ENCODE measurements at places on chromosomes 12 and 14.

DNA sequence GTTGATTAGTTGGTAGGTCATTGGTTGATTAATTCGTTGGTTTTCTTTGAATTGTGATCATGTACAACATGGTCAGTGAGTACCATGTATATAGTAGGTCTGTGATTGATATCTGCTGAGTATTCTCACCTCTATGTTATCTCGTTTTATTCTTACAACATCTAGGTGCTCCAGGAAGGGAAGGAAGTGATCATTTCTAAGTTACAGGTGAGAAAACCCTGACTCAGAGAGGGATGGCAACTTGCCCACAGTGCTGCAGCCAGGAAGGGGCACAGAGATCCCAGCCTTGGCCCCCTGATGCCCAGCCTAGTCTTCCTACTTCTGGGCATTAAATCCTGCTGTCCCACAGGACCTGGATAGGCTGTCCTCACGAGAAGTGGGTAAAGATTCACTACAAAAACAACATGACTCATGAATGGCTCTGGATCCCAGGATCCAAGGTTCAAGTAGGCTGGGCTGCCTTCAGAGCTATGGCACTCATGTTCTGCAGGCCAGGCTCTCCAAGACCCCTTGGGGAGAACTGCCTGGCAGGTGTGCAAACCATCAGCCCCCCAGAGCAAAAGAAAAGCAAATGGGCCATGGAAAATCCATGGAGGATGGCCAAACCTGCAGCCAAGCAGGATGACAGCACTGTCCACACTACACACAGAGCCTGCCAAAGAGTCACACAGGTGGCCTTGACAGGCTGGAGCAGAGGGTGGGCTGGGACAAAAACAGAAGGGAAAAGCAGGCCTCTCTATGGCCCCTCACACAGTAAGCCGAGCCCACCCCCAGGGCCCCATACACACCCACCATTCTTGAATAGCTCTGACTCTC is 146.2 kb downstream of the BCL11B start:
- DNase-seq = no peak

DNA sequence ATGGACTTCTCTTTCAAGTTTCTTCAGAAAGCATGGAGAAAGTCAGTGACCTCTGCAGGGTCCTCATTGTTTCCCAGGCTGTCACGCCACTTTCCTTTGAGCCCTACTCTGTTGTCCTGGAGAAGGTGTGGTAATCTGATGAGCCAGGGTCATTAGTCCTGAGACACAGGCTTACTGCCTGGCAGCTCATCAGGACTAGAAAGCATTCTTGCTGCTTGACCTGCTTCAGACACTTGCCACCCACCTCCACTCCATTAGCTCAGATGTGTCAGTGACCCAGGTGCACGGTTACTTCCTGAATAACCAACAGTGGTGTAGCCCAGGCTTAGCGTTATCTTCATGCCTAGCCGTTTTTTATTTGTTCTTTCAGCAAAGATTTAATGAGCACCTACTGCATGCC is 93.9 kb downstream of the FGD4 start:
- no peak for DNase-seq

DNA sequence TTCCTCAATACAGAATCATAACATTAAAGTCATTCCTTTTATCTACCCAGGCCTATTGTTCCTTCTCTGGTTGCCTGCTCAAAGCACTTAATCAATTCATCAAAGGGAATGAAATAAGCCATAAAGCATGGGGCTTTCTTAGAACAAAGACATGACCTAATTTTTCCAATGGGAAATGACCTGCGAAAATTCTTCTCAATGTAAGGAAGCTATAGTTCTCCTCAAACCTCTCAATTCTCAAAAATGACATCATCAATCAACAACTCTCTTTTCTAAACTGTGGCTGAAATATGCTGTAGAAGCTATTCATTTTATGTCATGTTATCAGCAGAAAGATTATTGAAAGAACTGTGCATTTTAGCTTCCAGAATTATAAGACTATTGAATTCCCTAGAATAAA is 116.0 kb upstream of the PTPRR start:
- DNase-seq = no peak

- no peak for DNase-seq
These were observed 834 bp downstream of the COCH start for GRCh38 chr14:30874999-30875787.

DNA sequence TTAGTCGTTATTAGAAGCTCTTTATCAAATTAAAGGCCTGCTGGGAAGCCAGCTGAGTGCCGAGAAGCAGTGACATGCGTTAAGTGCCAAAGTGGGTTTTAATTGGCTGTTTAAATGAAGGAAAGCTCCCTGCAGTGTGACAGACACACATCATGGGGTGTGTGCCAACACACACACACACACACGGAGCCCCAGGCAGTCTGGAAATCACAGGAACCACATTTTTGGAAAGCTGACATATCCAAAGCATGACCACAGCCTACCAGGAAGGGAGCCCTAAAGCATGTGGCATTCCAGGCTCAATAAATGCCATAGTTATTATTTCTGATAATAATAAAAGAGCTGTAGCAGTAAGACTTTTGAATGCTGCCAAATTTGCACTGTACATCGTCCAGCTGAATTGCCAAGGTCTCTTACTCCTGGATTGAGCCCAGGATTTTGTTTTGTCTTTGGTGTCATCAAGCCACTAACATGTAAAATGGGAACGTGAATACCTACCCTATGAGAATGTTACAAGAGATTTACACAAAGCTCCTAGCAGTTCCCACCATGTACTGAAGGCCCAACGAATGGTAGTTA is 135.1 kb downstream of the TMEM30B start:
- no peak for DNase-seq

DNA sequence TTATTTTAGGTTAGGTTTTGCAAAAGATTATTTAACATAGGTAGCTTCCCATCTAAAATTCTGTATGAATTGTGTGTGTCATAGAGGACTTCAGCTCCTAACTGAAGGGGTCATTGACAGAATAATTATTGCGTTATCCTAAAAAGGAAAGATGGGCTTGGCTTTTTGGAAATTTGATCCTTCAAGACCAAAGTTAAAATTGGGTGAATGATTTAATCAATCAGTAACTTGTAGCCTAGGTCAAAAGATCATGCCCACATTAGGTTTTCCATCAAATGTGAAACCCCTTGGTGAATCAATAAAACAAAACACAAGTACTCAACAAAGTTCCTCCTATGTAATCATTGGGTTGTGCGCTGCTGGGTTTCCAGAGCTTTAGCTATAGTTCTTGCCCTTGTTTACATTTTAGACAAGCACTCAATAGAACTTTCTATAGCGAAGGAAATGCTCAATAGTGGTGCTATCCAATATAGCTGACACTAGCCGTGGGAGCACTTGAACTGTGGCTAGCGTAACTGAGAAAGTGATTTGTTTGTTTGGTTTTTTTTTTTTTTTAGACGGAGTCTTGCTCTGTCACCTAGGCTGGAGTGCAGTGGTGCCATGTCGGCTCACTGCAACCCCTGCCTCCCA is 37.6 kb upstream of the ARHGAP5 start:
- no peak for DNase-seq

DNA sequence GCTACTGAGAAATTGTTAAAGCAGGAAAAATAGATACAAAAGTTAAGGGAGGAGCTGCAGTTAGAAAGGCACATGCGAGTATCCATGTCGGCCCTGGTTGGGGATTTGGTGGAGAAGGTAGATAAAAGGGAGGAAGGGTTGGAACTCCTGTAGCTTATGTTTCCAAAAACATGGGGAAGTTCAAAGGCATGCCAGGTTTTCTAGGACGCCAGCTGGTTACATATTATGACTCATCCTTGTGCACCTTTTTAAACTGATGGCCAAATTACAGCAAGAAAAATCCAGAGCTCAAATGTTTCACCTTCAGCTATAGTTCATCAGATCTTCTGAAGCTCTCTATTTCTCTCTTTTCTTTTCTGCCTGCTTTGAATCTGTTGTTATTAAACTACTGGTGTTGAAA is 13.2 kb upstream of the MAP4K5 start:
- DNase-seq = no peak

DNA sequence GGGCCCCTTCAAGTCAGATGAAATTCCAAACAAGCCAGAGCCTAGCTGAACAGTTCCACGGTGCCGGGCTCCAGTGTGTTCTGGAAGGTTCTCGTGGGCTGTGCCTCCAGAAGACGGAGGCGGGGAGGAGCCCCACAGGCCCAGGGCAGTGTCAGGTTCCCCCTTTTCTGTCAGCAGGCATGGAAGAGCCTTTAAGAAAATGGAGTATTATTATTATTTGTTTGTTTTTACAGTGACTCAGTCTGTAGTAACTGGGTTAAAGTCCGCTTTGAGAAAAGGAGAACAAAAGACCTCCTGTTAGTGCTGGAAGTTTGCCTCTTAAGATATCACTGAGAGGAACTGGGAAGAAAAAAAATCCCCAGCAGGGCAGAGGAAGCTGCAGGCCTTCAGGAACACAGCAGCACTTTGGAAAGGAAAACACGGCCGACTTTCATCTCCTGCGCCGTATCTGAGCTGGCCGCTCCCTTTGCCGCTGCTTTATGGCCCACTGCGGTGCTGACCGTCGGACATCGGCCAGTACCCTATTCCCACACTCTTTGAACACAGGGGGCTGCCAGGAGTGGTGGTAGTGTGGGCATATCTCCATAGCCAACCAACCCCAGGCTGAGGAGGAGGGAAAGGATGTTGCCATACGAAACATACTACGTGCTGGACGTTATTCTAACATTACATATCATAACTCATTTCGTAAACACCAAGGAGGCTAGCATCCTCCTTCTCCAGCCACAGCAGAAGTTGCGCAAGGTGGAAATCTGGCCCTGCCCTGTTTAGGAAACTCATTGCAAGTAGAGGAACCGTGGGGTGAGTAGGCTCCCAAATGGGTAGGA is 194.0 kb downstream of the ZFP36L1 start:
- peak; percentile 81 for DNase-seq

GRCh38 chr14:92323011-92323915 is at the start of gene SLC24A4:
Gene SLC24A4, plus strand, starts transcription at chr14:92323165. Its CDS starts 666 bp downstream, at chr14:92323831.
- DNase-seq = no peak

GRCh38 chr12:59499774-59500173 is 96.1 kb upstream of the SLC16A7 start:
- no peak for DNase-seq

GRCh38 chr14:61125867-61126572 is 145.0 kb downstream of the SLC38A6 start:
- no peak for DNase-seq

GRCh38 chr12:51341251-51342007 is 5.0 kb downstream of the CELA1 start:
- peak; percentile 77 for DNase-seq

- no peak for DNase-seq
These were observed 14.4 kb downstream of the ISCU start for GRCh38 chr12:108576660-108577234.

DNA sequence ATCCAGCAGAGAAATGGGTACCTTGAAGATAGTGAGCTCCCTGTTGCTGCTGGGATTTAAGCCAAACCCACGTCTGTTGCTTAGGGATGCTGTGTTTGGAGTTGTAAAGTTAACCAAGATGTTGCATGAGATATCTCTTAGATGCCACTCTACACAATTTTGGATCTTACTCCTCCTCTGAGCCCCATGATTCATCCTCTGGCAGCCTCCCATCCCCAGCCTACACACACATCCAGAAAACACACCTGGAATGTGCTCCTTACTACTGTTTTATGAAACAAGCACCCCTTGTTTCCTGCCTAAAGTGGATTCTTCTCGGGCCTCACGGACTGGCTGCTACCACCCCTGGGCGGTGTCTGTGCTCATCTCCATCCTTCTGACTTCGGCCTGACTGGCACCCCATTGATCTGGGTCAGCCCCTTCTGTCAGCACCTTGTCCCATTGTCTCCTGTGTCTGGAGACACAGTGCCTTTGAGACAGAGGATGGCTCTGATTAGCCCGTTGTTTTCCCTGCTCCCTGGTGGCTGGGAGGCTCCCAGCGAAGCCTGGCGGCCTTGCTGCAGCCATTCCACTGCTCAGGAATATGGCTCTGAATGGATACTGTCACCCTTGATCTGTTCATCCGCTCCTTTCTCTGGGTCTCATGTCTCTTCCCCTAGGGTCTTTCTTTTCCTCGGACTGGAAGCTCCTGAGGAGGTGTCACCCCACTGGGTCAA is 24.3 kb downstream of the TSPAN9 start:
- no peak for DNase-seq

DNA sequence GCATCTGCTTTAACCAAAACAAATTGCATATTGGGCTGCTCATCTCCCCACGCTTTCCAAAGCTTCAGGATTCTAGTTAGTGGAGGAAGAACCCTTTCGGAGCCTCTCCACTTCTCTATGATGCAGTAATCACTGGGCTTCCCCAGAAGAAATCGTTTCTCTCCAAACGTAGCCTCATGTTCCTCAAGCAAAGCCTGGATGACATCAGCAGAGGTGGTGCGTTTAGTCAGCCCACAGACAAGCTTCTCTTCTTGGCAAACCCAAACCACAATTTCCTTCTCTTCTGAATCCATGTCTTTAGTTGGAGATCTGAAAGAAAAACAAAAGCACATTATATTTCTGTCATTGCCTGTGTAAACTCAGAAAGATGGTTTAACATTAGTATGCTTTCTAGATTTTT is 30.6 kb downstream of the RASSF9 start:
- DNase-seq = no peak

DNA sequence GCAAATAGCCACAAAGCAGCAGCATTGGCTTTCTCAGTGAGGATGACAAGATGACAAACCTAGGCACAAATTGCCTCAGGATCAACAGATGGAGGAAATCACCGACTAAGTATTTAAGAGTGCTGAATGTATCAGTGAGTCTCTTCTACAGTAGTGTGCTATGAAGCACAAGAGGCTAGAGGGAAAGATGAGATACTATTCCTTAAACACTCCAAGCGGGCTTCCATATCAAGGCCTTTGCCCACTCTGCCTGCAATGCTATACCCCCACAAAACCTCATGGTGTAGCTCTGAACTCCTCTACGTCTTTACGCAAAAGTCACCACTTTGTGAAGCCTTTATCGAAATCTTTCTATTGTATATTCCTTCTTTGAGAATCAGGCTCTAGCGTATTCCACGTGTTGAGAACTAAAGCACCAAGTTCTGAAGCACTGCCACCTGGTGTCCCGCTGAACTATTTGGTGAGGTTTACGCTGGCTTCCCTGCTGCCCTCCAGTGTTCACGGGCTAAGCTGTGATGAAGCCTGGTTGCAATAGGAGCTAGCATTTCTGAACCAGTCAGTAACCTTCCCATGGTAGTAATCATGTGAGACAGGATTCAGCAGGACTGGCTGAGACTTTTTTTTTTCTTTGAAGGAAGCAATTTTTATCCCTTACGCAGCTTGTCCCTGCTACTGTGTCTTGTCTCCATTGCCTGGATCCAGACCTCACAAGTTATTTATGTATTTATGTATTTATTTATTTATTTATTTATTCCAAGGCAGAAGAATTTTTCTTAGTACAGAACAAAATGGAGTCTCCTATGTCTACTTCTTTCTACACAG is 426.5 kb upstream of the OR4E1 start:
- DNase-seq = peak; percentile 70

DNA sequence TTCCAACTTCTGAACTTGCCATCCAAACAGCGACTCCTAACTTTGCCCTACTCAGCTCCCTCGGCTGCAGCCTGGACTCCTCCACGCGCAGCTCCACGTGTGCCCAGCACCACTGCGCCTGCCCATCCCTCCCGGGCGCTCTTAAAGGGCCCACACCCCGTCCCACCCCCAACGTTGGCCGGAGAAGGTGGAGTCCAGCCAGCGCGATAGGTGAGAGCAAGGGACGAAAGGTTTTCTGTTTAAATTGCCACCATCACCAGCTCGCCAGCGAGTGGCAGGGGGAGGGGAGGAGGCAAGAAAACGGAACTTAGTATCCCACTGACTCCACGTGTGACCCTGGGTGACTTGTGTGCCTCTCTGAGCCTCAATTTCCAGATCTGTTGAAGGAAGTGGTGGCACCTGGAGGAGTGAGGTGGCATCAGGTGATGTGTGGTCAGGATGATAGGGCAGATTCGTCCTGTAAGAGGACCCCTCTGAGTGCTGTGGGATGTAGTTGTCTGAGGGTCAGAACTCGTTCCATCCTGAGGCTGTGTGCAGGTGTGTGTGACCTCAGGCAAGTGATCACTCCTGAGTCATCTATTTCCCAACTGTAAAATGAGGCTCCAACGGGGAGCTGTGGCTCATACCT is 59.7 kb downstream of the TRPV4 start:
- DNase-seq = no peak

Data from mucosa of gallbladder (tissue), 1 donor.